ENCODE measurements at places on chromosomes 2 and 18. TPM values are rescaled to one million over a fixed set of nuclear protein-coding genes. Genes with fewer than 3 reads are reported as not detected.

DNA sequence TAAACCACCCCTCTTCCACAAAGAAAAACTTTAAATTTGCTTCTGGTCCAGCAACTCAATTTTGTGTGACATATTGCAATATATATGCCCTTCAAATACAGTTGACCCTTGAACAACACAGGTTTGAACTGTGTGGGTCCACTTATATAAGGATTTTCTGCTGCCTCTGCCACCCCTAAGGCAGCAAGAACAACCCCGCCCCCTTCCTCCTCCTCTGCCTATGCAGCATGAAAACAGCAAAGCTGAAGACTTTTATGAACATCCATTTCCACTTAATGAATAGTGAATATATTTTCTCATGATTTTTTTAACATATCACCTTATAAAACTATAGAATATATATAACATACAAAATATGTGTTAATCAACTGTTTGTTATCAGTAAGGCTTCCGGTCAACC is 58.3 kb downstream of the EML4 start:
- H3K36me3 ChIP-seq, result peaks cover 9% of the 10 kb centered on the region
- H3K4me1 ChIP-seq, result peaks cover 38% of the 10 kb centered on the region
- no peaks in the 10 kb centered on the region for H3K27me3 ChIP-seq
- no peak overlapping the region for H3K4me3 ChIP-seq
- no peak overlapping the region for H3K27ac ChIP-seq

Gene MRPS5
- total RNA-seq, result 80.0 TPM

Gene ST8SIA5
- not detected for total RNA-seq

GRCh38 chr2:195656859-195657633 is at the start of gene SLC39A10:
Gene SLC39A10, plus strand, starts transcription at chr2:195657226. Its CDS starts 22,817 bp downstream, at chr2:195680043.
- peak within 1 kb of the TSS; percentile 99 for H3K27ac ChIP-seq
- peaks cover 20% of the 10 kb centered on the region for H3K4me1 ChIP-seq
- H3K27me3 ChIP-seq, result no peaks in the 10 kb centered on the region

Gene SERPINB4
- not detected for total RNA-seq

Gene STARD6
- total RNA-seq, result 0.20 TPM

All from activated CD8-positive, alpha-beta memory T cell treated with anti-CD3 and anti-CD28 coated beads, Interleukin-2, amount 10 ng/mL, durations not matched to agents 7 days and 5 days (primary cell).